ENCODE measurements at places on chromosomes 4 and X.

- DNase-seq = no peak
Observed at GRCh38 chr4:177728361-177729152, 286.3 kb upstream of the AGA start.

GRCh38 chr4:48296365-48296764 lies 26.7 kb upstream of the TEC start:
- DNase-seq = no peak

- DNase-seq = no peak
Observed at GRCh38 chrX:40146262-40147125, 48.7 kb upstream of the BCOR start.

DNA sequence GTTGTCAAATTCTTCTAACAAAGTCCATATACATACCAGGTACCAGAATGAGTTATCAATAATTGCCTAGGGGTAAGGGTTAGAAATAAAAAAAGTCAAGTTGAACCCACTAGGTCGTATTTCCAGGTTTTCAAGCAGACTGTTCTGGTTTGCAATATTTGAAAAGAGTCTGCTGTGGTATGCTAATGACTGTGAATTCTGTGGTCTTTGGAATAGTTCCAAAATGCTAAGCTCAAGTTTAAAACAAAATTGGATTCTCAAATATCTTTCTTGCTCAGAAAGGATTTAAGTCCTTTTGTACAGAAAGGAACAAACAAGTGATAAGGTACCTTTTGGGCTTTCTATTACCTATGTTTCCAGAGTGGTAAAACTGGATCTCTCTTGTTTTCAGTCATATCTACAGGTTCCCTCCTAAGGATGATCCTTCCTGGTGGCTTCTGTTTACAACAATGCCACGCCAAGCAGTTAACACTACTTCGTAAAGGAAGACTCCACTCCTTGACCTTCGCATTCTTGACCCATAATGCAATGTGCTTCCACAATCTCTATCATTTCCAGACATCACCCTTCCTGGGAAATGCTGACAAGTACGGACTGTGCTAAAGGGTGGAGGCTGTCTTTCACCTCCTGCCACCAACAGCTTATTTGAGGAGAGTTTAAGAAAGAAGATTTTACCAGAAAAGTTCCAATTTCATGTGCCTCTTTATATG lies 531.7 kb upstream of the FTHL17 start:
- DNase-seq = no peak

DNA sequence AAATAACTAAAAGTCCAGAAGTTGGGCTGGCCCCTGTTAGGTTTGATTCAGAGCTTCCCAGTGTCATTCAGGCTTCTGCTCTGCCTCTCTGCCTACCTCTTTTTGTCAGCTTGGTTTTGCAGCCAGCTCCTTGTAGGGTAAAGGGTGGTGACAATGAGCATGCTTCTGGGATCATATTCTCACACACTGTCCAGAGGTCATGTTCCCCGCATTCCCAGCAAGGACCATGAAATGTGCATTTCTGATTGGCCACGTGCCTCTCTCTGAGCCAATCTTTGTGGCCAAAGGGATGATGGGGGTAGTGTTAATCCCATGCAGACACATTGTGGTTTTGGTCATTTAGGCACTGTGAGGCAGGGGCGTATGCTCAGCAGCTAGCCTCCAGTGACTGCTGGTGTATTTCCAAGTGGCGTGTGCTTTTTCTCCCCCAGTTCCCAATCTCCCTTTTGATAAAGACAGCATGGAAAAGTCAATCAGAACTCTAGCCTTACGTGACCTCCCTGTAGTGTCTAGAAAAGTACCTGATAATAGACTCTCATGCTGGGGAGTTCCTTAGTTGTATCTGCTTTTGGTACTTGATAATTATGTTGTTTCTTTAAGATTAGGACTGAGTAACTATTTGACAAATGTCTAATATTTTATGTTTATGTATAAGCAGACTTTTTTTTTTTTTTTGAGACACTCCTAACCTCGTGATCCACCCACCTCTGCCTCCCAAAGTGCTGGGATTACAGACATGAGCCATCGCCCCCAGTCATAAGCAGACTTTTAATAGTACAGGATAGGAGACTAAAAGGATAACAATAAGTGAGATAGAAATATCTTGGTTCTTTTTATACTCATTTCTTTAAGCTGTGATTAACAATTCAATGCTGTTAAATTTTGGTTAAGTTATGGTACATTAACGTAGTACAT lies 57.8 kb downstream of the KIAA0232 start:
- DNase-seq = no peak

GRCh38 chrX:101429934-101430333 lies 21.9 kb downstream of the HNRNPH2 start:
- no peak for DNase-seq

GRCh38 chr4:7391637-7392437 lies 42.9 kb downstream of the PSAPL1 start:
- DNase-seq = no peak

DNA sequence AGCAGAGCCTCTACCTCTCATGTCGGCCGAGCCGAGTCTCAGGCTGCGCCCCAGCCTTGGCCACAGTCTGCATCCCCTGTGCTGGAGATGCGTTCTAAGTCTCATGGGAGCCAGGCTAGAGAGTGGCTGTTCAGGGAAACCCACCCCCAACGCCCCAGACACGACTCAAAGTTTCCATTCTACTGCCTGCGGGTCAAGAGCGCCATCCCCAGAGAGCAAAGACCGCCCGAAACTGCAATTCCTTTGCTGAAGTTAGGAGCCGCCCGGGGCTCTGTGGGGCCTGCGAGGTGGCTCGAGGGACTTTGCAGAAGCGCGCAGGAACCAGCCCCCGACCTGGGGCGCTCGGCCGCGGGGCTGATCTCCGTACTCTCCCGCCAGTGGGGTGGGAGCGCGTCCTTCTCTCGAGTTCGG lies 10.0 kb upstream of the ELF4 start:
- DNase-seq = no peak

GRCh38 chr4:3708103-3708510 lies 58.1 kb upstream of the ADRA2C start:
- DNase-seq = no peak

Data from activated T-cell treated with anti-CD3 and anti-CD28 coated beads for 4 hours (primary cell).